ENCODE measurements at places on chromosomes 3 and 15. TPM values are rescaled to one million over a fixed set of nuclear protein-coding genes. Genes with fewer than 3 reads are reported as not detected.

DNA sequence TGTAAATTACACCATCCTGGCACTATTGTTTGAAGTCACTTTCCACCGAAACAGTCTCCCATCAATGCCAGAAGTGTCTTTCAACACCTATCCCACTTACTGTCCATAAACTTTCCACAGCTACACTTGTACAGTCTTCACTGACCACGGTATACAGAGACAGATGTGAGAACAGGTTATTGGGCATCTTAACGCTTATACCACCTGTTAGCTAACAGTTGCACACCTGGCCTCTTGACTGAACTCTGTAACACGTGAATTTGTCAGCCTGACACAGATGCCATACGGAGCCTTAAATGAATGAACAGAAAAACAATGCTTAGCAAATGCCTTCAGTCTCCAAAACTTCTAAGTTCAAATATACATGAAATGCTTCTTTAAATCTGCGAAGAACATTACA is 440.5 kb downstream of the SHQ1 start:
- H3K4me1 ChIP-seq, result peaks cover 84% of the 10 kb centered on the region
- DNase-seq, result no peak
- H3K4me3 ChIP-seq, result no peak overlapping the region
- peaks cover 11% of the 10 kb centered on the region for H3K36me3 ChIP-seq

DNA sequence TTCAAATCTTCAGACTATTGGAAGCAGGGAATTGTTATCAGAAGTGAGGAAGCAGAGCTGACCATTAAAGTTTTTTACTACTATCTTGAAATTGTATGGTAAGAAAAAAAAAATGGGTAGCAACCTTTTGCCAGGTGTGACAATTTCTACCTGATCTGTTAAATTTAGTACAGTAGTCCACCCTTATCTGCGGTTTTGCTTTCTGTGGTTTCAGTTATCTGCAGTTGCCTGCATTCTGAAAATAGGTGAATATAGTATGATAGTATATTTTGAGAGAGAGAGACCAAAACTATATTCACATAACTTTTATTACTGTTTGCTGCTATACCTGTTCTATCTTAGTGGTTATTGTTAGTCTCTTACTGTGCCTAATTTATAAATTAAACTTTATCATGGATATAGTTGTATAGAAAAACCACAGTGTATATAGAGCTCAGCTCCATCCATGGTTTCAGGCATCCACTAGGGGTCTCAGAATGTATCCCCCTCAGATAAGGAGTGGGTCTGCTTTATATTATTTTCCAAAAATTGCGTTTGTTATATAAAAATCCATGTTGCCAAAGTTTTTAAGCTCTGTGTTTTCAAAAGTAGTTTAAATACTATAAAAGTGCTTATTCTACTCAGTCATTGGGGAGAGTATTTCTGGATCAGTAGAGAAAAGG is 69.9 kb downstream of the PTPRG start:
- DNase-seq, result no peak
- no peaks in the 10 kb centered on the region for H3K36me3 ChIP-seq
- H3K27me3 ChIP-seq, result no peaks in the 10 kb centered on the region
- no peaks in the 10 kb centered on the region for H3K4me1 ChIP-seq
- no peak overlapping the region for H3K4me3 ChIP-seq
- H3K27ac ChIP-seq, result no peak overlapping the region

GRCh38 chr3:102715030-102715697 is 280.3 kb downstream of the ZPLD1 start:
- H3K27me3 ChIP-seq, result peaks cover 11% of the 10 kb centered on the region
- H3K36me3 ChIP-seq, result no peaks in the 10 kb centered on the region
- H3K4me1 ChIP-seq, result peaks cover 4% of the 10 kb centered on the region
- no peak for DNase-seq
- no peak overlapping the region for H3K4me3 ChIP-seq

DNA sequence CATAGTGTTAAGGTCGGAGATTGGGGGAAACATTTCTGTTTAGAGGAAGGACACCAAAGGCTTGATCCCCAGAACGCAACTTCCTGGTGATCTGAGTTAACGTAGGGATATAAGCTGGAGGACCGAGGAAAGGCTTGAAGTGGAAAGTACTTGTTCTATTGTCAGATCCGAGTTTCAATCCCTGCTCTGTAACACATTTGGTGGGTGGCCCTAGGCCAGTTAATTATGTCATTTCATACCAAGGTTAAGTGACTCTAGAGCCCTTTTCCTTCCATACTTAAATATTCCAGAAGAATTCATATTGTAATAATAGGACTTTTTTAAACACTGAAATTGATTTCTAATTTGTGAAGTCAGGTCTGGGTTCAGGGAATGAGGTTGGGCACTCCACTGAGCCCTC is 80.9 kb downstream of the RPLP1 start:
- H3K27me3 ChIP-seq, result no peaks in the 10 kb centered on the region
- no peak overlapping the region for H3K4me3 ChIP-seq
- DNase-seq, result no peak

DNA sequence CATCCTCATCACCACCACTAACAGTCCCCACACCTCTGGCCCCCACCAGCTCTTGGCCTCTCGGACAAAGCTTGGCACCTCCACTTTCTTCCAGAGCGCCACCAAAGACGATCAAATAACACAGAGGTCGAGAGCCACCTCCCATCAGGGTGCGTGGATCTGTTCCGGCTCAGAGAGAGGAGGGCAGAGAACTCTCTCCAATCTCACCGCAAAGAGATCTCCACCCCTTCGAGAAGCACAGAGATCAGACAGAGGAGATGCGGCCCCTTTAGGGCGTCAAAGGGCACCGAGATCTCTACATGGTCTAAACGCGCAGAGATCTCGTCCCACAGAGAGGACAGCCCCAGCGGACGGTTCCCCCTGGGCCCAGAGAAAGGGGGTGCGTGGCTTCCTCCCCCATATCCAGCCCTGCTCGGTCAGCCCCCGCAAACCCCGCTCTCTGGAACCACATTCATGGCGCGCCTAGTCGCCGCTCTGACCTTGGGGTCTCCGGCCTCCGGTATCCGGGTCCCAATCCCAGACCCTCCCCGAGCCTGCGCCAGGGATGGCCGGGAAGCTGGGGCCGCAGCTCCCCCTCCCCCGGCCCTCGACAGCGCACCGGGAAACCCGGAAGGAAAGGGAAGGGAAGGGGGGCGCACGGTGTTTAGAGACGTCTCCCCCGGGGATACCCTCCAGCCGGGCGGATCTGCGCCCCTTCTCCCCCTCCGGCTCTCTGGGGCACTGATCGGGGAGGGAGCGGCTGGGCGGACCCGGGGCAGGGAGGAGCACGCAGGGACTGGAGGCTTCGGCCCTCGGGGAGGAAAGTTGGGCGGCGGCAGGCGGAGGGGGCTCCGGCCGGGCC is 608 bp downstream of the SCN5A start:
- no peak overlapping the region for H3K27ac ChIP-seq
- no peaks in the 10 kb centered on the region for H3K36me3 ChIP-seq
- H3K4me3 ChIP-seq, result peak overlapping the region; percentile 69
- no peak for DNase-seq
- peaks cover 4% of the 10 kb centered on the region for H3K4me1 ChIP-seq

DNA sequence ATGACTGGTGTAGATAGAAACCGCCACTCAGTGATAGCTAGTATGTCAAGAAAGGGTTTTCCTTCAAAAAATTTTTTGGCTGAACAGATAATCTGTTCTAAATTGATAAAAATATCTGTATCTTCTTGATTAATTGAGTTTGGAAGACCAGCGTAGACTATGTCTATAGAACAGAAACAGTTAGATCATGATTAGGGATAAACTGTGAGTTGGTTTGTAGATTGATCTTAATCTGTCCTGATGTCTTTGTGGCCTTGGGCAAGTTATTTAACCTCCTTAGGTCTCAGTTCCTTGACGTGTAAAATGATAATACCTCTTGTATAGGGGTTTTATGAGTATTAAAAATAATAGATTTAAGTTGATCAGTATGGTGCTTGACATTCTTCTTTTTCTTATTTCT is 4.7 kb downstream of the NFKBIZ start:
- peaks cover 64% of the 10 kb centered on the region for H3K4me1 ChIP-seq
- no peak overlapping the region for H3K4me3 ChIP-seq
- H3K27ac ChIP-seq, result peak overlapping the region; percentile 68
- H3K27me3 ChIP-seq, result no peaks in the 10 kb centered on the region
- DNase-seq, result no peak
- H3K36me3 ChIP-seq, result peaks cover 88% of the 10 kb centered on the region

DNA sequence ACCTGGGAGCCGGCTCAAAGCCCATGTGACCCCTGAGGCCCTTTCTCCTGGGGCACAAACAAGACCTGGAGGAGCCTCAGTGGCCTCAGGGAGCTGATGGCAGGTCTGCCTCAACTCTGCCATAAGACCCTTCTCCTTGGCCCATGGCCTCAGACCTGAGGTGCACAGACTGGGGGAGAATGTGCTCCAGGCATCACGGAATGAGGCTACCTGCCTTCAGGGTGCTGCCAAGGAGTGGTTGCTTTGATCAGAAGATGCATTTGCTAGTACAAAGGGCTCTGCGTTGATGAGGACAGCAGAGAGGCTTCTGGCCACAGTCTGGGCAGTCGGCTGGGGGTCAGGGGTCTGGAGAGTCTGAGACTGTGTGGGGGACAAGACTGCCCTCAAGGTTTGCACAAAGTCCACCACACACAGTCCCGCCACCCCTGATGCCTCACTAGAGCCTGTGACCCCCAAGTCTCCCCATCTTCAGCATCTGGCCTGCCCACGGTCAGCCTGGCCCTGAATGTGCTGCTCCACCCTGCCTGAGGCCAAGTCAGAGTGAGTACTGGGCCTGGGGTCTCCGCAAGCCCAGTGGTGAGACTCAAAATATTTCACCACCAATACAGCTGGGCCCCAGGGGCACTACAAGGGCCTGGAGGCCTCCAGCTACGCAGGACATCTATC is 26.6 kb downstream of the ALDH1L1 start:
- H3K27me3 ChIP-seq, result no peaks in the 10 kb centered on the region
- no peaks in the 10 kb centered on the region for H3K4me1 ChIP-seq
- H3K36me3 ChIP-seq, result no peaks in the 10 kb centered on the region
- H3K4me3 ChIP-seq, result no peak overlapping the region
- DNase-seq, result no peak

GRCh38 chr3:161576311-161576710 is 79.7 kb downstream of the OTOL1 start:
- no peaks in the 10 kb centered on the region for H3K36me3 ChIP-seq
- no peak overlapping the region for H3K4me3 ChIP-seq
- DNase-seq, result no peak
- no peaks in the 10 kb centered on the region for H3K27me3 ChIP-seq

- no peak overlapping the region for H3K4me3 ChIP-seq
- peaks cover 22% of the 10 kb centered on the region for H3K4me1 ChIP-seq
- DNase-seq, result no peak
- H3K36me3 ChIP-seq, result peaks cover 29% of the 10 kb centered on the region
Observed at GRCh38 chr15:85607141-85607806, 187.5 kb downstream of the KLHL25 start.

DNA sequence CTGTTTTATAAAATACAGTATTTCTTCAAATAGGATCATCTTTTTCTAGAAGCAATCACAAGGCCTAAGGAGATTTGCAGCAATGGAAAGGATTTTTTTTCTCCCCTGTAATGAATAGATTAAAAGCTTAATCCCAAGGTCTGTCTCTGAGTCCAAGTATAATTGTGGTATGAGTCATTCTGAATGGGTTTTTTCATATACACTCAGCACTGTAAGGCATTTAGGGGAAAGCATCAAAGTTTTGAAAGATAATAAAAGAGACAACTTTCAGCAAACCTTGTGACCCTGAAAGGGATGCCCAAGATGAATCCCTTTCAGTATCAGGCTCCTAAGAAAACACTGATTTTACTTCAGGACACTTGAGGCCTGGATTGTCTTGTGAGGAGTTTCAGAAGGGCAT is 23.3 kb upstream of the LARS2 start:
- H3K27ac ChIP-seq, result no peak overlapping the region
- H3K4me3 ChIP-seq, result no peak overlapping the region
- H3K27me3 ChIP-seq, result peaks cover 5% of the 10 kb centered on the region

DNA sequence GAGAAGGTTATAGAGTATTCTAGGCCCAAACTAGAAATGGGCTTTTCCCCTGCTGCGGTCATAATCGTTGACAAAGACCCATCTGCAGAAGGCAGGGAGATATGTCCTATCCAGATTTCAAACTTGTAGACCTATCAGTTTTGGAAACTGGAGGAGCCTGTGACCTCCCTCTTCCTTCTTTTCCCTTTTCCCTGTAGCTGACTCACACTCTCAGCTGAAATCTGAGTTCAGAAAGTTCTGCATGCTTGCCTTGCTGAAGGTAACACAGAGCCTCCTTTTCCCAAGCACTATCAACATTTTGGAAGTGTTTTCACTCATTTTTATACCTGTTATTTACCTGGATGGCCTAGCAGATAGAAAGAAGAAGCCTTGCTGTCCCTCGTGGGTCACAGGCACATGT is 59.1 kb upstream of the PSMD6 start:
- H3K4me3 ChIP-seq, result no peak overlapping the region
- no peak overlapping the region for H3K27ac ChIP-seq
- H3K27me3 ChIP-seq, result peaks cover 3% of the 10 kb centered on the region
- no peaks in the 10 kb centered on the region for H3K36me3 ChIP-seq
- H3K4me1 ChIP-seq, result no peaks in the 10 kb centered on the region

GRCh38 chr15:100340721-100341238 is 995 bp downstream of the ADAMTS17 start:
- no peak overlapping the region for H3K27ac ChIP-seq
- DNase-seq, result no peak
- peaks cover 2% of the 10 kb centered on the region for H3K36me3 ChIP-seq
- peaks cover 19% of the 10 kb centered on the region for H3K4me1 ChIP-seq

DNA sequence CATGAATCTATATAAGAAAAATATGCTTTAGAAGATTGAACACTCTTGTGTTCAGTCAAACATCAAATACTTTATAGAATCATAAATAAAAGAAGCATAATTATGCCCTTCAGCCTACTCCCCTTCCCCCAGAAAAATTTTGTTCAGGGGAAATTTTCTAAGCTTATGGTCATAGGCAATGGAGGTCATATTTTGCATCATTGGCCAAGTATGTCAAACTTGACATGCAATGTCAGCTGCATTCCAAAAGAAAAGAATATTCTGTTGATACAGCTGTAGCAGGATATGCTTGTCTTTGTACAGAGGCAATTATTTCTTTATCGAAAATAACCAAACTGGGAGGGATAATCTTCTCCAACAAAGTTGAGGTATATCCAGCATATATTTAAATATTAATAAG is 328.2 kb downstream of the ZIC1 start:
- no peak overlapping the region for H3K27ac ChIP-seq
- H3K4me3 ChIP-seq, result no peak overlapping the region

- H3K4me3 ChIP-seq, result no peak overlapping the region
- DNase-seq, result no peak
- no peaks in the 10 kb centered on the region for H3K36me3 ChIP-seq
- H3K27ac ChIP-seq, result no peak overlapping the region
- peaks cover 21% of the 10 kb centered on the region for H3K27me3 ChIP-seq
Observed at GRCh38 chr15:35755237-35755802, 209.4 kb upstream of the DPH6 start.

HIGD2B gene
- total RNA-seq, result not detected

SCG5 gene
- 0.60 TPM for total RNA-seq

CLDN11 gene
- total RNA-seq, result not detected

TBC1D23 gene
- 18.3 TPM for total RNA-seq

PPP2R3A gene
- total RNA-seq, result 0.44 TPM

IL17RE gene
- 1.2 TPM for total RNA-seq

CLDN16 gene
- total RNA-seq, result not detected

TFDP2 gene
- 32.0 TPM for total RNA-seq

CCDC39 gene
- not detected for total RNA-seq

ASTE1 gene
- total RNA-seq, result 9.6 TPM

TYRO3 gene
- total RNA-seq, result 1.1 TPM

SPSB4 gene
- not detected for total RNA-seq

MUSTN1 gene
- 1.0 TPM for total RNA-seq

ALPK3 gene
- 0.06 TPM for total RNA-seq

SEC22A gene
- total RNA-seq, result 17.8 TPM

RPL14 gene
- 3,196 TPM for total RNA-seq

All from activated naive CD8-positive, alpha-beta T cell treated with anti-CD3 and anti-CD28 coated beads for 36 hours (primary cell).